Inflammatory macrophage treated with lipopolysaccharide for 4 hours (primary cell): ENCODE measurements at places on chromosomes 16 and 17.
A peak's percentile ranks its signal among the peaks of the same experiment; 100 is the strongest.

- no peak for DNase-seq
These were observed at the start of gene TMC6 for GRCh38 chr17:78128551-78129350. TMC6 (minus strand) TSS chr17:78128755; CDS start chr17:78126832, 1,923 bp downstream.

GRCh38 chr16:51876934-51877333 lies 670.0 kb downstream of the TOX3 start:
- no peak for DNase-seq

GRCh38 chr16:11140466-11140865 lies 115.5 kb downstream of the SOCS1 start:
- no peak for DNase-seq

DNA sequence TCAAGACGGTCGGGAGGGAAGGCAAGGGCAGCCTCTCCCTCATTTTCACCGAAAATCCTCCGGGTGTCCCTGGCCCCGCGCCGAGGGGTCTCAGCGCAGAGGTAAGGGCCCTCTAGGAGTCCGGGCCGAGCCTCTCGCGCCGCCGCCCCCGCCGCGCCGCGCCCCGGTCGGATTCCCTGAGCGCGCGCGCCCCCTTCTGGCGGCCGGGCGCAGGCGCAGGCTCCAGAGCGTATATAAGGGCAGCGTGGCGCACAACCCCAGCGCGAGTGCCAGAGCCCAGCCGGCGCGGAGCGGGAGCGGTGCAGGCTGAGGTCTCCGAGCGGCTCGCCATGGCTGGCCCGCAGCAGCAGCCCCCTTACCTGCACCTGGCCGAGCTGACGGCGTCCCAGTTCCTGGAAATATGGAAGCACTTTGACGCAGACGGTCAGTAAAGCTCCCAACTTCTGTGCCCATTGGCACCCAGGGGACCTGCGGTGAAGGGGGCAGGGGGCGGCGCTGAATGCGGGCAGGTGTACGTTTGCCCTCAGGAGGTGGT lies at the start of gene CALB2:
CALB2 (plus strand) TSS at position 260 of the 535 bp plus-strand sequence; CDS start at position 330, 70 bp downstream.
- DNase-seq: peak; percentile 52

DNA sequence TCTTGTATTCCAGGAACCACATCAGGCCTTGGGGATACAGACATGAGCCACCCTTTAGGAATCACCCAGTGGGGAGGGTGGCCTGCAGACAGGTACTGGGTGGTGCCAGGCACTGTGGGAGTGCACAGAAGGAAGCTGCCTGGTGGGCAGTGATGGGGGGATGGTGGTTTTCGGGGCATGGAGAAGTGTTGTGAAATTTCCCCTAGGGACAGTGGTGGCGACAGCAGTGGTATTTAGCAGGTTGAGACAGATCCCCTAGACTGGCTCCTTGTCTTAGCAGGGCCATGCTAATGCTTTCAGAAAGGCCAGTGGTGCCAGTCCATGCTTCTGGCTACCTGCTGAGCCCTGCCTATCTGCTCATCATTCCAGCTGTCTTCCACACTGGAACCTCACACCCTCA lies 129.6 kb downstream of the SPACA3 start:
- DNase-seq: no peak

GRCh38 chr17:62093188-62094155 lies 28.4 kb upstream of the MED13 start:
- DNase-seq: peak; percentile 48

GRCh38 chr17:27217631-27218030 lies 76.3 kb upstream of the WSB1 start:
- peak; percentile 92 for DNase-seq

GRCh38 chr17:76131692-76132573 lies 9.1 kb downstream of the FOXJ1 start:
- DNase-seq: no peak

- DNase-seq: no peak
These were observed 47.4 kb upstream of the SHISA9 start for GRCh38 chr16:12853972-12854371.

DNA sequence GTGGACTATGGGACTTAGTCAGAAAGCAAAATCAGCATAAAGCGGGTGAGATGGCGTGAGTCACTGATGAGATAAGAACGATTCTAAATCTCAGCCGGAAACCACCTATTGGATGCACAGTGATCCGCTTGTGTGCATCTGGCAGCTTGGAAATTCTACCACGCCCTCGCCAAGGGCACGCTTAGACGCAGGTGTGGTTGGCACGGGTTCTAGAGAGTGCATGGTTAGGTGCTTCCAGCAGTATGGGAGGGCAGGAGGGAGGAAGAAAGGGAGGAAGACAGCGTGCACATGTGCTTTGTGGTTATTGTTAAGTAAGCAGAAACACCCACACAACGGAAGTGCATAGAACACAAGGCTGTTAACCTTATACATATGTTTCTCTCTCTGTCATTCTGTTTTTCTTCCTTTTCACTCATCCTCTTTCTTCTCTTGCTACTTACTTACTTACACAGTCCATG lies 374.0 kb upstream of the ASIC2 start:
- DNase-seq: peak; percentile 34

DNA sequence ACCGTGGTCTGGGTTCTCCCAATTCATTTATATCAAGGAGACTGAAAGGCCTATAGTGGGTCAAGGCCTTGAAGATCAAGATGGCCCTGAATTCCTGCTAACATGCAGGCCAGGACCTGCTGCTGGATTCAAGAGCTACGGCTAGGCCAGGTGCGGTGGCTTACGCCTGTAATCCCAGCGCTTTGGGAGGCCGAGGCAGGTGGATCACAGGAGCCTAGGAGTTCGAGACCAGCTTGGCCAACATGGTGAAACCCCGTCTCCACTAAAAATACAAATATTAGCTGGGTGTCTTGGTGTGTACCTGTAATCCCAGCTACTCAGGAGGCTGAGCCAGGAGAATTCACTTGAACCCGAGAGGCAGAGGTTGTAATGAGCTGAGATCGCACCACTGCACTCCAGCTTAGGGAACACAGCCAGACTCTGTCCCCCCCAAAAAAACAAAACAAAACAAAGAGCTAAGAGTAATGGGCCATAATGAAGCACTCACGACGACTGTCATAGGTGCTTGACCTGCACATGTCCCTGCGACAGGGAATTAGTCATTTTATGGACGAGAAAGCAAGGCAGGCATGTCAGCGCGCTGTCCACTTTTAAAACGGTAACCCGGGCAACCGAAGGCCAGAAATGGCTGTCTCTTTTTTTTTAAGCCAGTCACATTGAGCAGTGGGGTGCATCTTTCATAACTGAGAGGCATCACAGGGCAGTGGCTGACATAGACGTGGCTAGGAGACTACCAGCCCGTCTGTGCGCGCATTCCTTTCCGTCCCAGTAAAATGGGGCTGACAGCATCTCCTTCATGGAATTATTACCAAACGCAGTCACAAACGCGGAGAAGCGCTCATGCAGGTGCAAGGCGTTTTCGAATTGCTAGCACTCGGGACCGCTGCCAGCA lies 1.0 kb upstream of the FBRS start:
- no peak for DNase-seq

DNA sequence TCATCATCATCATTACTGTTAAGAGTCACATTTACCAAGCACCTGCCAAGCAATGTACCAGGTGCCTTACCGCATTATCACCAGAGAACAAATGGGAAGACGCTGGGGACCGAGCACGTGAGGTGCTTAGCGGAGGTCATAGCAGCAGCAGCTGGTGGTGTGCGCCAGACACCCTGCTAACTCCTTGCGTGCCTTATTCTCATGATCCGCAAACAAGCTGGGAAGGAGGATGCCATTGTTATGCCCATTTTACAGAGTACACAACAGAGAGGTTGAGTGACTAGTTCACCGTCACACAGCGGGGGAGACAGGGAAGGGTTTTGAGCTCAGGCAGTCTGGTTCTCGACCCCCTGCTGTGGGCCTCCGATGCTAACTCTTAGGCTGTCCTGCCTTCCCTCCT lies 7.3 kb downstream of the ATP2A3 start:
- no peak for DNase-seq

DNA sequence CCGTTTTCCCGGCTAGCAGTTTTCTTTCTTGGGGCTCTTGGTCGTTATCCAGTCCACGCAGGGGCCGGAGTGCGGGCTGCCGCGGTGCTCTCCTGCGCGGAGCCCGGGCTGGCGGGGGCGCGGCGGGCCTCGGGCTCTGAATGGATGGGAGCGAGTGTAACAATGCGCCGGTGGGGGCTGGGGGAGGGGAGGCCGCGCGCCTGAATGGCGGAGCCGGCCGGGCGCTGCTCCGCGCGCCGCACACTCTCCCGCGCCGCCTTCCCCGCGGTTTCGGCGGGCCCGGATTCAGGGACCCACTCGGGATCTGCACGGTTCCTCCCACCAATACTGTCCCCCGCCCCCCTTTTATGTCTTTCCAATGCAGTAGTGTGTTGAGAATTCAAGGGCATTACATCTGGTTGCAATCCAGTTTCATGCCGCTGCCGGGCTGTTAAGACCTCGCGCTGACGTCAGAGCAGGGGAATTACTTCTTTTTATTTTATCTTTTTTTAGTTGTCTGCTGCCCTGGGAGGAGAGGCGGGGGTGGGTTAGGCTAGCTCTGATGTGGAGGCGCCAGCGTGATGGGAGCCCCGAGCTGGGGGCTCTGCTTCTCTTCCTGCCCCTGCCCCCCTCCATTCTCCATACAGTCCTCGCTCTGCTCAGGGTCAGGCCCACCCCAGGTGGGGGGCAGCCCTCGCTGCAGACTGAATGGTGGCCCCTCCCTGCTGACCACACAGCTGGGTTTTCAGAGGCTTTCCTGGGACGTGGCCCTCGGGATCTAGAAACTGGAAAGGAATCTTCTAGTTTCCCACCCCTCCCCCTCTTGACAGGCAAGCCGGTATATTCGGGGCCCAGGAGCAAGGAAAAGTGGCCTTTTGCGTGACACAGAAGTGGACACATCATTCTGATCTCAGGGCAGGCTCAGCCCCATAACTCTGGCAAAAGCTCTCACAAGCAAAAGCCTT lies 1.8 kb downstream of the RAI1 start:
- DNase-seq: peak; percentile 70

- DNase-seq: no peak
These were observed 25.6 kb downstream of the IL21R start for GRCh38 chr16:27427538-27427937.

- no peak for DNase-seq
These were observed 4.4 kb upstream of the PRR35 start for GRCh38 chr16:555528-556473.

GRCh38 chr16:64865069-64865696 lies 256.7 kb downstream of the CDH11 start:
- DNase-seq: no peak

- DNase-seq: no peak
These were observed 314.9 kb downstream of the CEP112 start for GRCh38 chr17:65876985-65877384.

DNA sequence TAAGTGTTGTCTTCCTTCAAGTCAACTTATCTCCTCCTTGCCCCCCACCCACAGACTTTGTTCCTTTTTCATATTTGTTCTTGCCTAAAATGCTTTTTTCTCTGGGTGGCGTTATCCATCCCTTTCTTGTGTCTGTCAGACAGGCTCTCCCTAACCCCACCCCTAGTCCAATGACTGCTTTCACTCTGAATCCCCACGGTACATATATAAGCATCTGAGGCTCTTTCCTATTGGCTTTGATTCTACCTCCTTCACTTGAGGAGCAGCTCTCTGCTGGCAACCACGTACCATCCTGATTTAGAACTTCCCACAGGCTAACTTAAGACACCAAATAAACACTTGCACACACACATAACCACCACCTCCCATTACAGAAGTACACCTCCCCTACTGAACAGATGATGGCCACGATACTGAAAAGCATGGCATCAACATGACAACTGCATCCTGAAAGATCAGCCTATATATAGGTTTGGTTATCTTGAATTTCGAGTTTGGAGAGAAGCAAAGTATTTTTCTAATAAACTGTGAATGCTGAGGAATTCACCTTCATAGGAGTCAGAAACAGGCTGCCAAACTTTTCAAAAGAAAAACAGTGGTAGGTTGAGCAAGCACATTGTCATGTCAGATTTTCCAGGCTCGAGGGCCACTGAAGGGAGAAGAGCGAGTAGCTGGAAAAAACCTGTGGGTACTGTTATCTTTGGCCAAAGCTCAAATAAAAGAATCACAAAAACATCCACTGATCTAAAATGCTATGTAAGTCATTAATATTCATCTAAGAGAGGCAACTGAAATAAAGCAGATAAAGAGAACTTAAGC lies 24.3 kb downstream of the STAT3 start:
- DNase-seq: no peak

- no peak for DNase-seq
These were observed 17.4 kb upstream of the ZNF469 start for GRCh38 chr16:88365244-88365865.

DNA sequence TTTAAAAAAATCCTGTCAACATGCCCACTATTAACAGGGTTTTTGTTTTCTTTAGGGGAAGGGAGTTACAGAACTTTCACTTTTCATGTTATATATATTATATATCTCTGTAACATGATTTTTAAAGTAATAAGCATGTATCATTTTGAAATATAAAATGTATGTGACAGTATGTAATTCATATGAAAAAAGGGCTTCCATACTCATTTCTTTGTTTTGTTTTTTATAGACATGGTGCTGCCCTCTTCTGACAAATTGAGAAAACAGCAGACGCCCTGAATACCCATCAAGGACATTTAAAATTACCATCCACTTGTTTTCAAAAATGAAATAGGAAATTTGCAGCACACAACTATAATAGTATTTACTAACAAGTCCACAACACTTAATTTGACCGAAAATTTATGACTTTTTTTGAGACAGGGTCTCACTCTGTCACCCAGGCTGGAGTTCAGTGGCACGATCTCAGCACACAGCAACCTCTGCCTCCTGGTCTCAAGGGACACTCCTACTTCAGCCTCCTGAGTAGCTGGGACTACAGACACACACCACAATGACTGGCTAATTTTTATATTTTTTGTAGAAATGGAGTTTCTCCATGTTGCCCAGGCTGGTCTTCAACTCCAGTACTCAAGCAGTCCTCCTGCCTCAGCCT lies 30.4 kb downstream of the CFDP1 start:
- peak; percentile 33 for DNase-seq

- peak; percentile 8 for DNase-seq
These were observed 190.3 kb downstream of the CPPED1 start for GRCh38 chr16:12613131-12613991.

- DNase-seq: no peak
These were observed 358.6 kb upstream of the CDH11 start for GRCh38 chr16:65480281-65481091.

- DNase-seq: peak; percentile 100
These were observed at the start of gene JUP for GRCh38 chr17:41786227-41787020. JUP (minus strand) TSS chr17:41786711; CDS start chr17:41771854, 14,857 bp downstream.

DNA sequence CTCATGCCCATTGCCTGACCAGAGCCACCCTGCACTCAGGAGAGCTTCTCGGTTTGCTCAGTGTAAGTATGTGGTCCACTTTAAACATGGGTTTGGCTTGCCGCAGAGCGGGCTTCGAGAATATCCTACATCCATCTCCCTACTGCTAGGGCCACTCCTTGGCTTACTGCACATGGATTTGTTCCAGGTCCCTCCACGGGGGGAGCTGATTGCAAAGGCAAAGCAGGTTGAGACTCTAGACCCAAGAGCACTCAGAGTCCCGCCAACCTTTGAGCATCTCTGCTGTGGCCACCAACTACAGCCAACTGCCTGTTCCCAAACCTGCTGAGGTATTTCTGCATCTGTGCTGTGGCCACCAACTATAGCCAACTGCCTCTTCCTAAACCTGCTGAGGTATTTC lies 26.4 kb downstream of the RNF135 start:
- DNase-seq: no peak

DNA sequence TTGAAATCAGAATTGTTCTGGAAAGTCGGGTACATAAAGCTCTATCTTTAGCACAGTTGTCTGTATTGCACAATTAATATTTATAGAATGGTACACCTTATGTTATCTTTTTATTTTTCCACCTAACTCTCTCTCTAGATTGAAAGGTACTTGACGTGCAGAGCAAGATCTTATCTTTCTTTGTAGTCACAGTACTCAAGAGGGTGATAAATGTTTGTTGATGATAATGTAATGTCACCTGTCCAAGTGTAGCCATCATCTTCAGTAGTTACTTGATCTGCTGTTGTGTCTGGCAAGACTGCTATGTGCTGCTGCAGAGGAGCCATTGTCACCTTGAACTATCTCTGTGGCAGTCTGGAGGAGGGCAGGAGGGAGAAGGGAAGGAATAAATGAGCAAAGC lies 5.3 kb downstream of the HMOX2 start:
- DNase-seq: no peak
